ENCODE measurements at places on chromosomes 1 and 21.

GRCh38 chr21:17455028-17455353 is 57.9 kb upstream of the CXADR start:
- peak overlapping the region; percentile 54 for H3K4me3 ChIP-seq
- no peak for DNase-seq
- H3K36me3 ChIP-seq: no peaks in the 10 kb centered on the region
- H3K27me3 ChIP-seq: peaks cover 5% of the 10 kb centered on the region

GRCh38 chr1:32112806-32113375 is 5.0 kb downstream of the KPNA6 start:
- peaks cover 28% of the 10 kb centered on the region for H3K36me3 ChIP-seq
- peak overlapping the region; percentile 52 for H3K27ac ChIP-seq
- H3K27me3 ChIP-seq: no peaks in the 10 kb centered on the region
- H3K4me1 ChIP-seq: peaks cover 41% of the 10 kb centered on the region
- peak overlapping the region; percentile 28 for H3K4me3 ChIP-seq
- no peak for DNase-seq

- peak; percentile 36 for DNase-seq
- H3K4me1 ChIP-seq: no peaks in the 10 kb centered on the region
- H3K36me3 ChIP-seq: no peaks in the 10 kb centered on the region
- peaks cover 10% of the 10 kb centered on the region for H3K27me3 ChIP-seq
- H3K4me3 ChIP-seq: no peak overlapping the region
Observed at GRCh38 chr1:6727535-6727934, 25.9 kb upstream of the DNAJC11 start.

GRCh38 chr1:184562806-184563205 is 176.0 kb downstream of the C1orf21 start:
- H3K36me3 ChIP-seq: no peaks in the 10 kb centered on the region
- no peak overlapping the region for H3K4me3 ChIP-seq
- no peak for DNase-seq
- H3K27ac ChIP-seq: no peak overlapping the region
- peaks cover 7% of the 10 kb centered on the region for H3K27me3 ChIP-seq
- no peaks in the 10 kb centered on the region for H3K4me1 ChIP-seq

GRCh38 chr1:94801919-94802546 is 18.1 kb upstream of the SLC44A3 start:
- DNase-seq: no peak
- H3K4me3 ChIP-seq: no peak overlapping the region
- H3K36me3 ChIP-seq: no peaks in the 10 kb centered on the region
- H3K27ac ChIP-seq: no peak overlapping the region
- peaks cover 10% of the 10 kb centered on the region for H3K4me1 ChIP-seq

DNA sequence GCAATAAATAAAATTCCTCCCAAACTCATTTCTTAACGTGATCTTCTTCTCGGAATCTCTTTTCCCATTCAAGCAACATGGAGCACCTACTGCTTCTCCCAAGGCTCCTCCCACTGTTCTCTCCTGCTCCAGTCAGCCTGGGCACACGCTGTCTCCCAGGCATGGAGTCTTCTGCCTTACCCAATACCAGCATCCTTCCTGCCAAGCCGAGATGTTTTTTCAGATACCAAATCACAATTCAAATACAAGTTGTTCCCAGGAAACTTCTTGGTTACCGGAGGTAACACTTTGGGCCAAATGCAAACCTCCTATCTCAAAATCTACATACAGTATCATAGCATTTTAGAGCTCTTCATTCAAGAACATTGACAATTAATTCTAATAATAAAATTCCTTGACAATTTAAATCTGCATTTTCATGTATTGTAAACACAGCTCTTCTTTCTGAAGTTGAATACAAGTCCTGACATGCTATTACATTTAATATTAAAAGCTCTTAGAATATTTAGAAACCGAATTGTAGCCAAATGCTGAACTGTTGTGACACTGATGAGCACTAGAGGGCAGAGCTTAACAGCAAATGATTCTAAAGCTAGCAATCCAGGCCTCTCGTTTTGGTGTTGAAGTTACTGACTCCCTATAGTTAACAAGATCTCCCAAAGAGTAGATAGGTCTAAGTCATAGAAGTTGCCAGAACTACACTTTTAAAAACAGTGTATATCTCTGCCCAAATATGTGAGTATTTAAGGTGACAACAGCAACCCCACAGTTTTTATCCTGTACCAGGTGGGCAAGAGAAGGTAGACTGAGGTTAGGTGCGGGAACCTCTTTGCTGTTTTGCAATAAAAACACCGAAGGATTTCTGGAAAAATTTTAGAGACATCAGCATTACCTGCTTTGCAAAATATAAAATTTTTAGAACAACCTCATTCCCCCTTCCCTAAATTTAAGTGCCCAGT is 52.3 kb downstream of the BCAR3 start:
- peaks cover 12% of the 10 kb centered on the region for H3K4me1 ChIP-seq
- no peak overlapping the region for H3K4me3 ChIP-seq
- DNase-seq: peak; percentile 29
- no peaks in the 10 kb centered on the region for H3K27me3 ChIP-seq
- H3K36me3 ChIP-seq: peaks cover 4% of the 10 kb centered on the region

DNA sequence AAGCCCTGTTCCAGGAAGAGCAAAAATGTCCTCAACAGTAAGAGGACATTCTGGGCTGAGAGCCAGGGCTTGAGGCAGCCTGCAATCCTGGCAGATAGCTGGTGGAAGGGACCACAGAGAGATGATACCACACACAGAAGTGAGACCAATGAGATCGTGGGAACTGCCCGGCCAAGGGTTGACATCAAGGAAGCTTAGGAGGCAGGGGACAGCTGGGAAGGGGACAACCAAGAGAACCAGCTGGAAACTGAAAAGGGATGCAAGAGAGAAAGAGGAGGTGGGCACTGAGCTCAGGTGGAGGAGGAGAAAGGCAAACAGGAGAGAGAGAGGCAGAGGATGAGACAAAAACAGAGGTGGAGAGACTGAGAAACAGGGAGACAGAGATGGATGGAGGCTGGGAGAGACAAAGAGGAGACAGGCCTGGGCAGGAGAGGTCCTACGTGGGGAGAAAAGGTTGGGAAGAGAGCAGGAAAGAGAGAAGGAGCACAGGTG is 9.2 kb downstream of the PDZK1IP1 start:
- no peak for DNase-seq
- H3K27ac ChIP-seq: no peak overlapping the region
- H3K4me1 ChIP-seq: peaks cover 11% of the 10 kb centered on the region
- H3K36me3 ChIP-seq: no peaks in the 10 kb centered on the region

GRCh38 chr1:236465231-236465958 is 58.4 kb upstream of the LGALS8 start:
- DNase-seq: no peak
- no peak overlapping the region for H3K27ac ChIP-seq
- no peak overlapping the region for H3K4me3 ChIP-seq
- peaks cover 20% of the 10 kb centered on the region for H3K4me1 ChIP-seq

GRCh38 chr1:82321794-82322193 is 521.1 kb downstream of the ADGRL2 start:
- H3K36me3 ChIP-seq: no peaks in the 10 kb centered on the region
- no peak for DNase-seq
- H3K4me3 ChIP-seq: no peak overlapping the region

GRCh38 chr1:231027136-231027925 is 12.7 kb downstream of the FAM89A start:
- H3K4me1 ChIP-seq: peaks cover 5% of the 10 kb centered on the region
- H3K27ac ChIP-seq: no peak overlapping the region
- no peaks in the 10 kb centered on the region for H3K36me3 ChIP-seq
- DNase-seq: no peak

GRCh38 chr1:8878698-8879463 is 395 bp upstream of the ENO1 start:
- peak; percentile 100 for DNase-seq
- H3K27me3 ChIP-seq: no peaks in the 10 kb centered on the region
- H3K4me3 ChIP-seq: peak overlapping the region; percentile 98
- peaks cover 29% of the 10 kb centered on the region for H3K4me1 ChIP-seq
- peaks cover 50% of the 10 kb centered on the region for H3K36me3 ChIP-seq

GRCh38 chr1:28606771-28607170 is 14.7 kb downstream of the RAB42 start:
- H3K27me3 ChIP-seq: no peaks in the 10 kb centered on the region
- H3K4me1 ChIP-seq: peaks cover 5% of the 10 kb centered on the region
- H3K27ac ChIP-seq: no peak overlapping the region

DNA sequence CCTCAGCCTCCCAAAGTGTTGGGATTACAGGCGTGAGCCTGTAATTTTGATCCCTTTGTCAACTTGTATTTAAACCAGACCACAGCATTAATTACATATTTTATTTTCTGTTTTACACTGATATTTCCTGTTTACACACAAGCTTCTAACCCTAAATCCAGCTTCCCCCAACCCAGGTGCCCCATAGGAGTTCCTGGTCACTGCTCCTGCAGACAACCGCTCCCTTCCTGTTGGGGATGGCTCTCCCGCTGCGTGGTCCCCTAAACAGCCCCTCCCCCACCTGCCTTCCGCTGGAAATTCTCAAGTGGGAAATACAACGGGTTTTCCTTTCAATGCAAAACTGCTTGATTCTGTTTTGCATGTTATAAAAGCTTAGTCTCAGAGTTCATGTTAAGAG is 3.7 kb downstream of the CSTB start:
- H3K4me1 ChIP-seq: peaks cover 23% of the 10 kb centered on the region
- peaks cover 38% of the 10 kb centered on the region for H3K36me3 ChIP-seq
- no peak overlapping the region for H3K4me3 ChIP-seq
- no peak for DNase-seq

DNA sequence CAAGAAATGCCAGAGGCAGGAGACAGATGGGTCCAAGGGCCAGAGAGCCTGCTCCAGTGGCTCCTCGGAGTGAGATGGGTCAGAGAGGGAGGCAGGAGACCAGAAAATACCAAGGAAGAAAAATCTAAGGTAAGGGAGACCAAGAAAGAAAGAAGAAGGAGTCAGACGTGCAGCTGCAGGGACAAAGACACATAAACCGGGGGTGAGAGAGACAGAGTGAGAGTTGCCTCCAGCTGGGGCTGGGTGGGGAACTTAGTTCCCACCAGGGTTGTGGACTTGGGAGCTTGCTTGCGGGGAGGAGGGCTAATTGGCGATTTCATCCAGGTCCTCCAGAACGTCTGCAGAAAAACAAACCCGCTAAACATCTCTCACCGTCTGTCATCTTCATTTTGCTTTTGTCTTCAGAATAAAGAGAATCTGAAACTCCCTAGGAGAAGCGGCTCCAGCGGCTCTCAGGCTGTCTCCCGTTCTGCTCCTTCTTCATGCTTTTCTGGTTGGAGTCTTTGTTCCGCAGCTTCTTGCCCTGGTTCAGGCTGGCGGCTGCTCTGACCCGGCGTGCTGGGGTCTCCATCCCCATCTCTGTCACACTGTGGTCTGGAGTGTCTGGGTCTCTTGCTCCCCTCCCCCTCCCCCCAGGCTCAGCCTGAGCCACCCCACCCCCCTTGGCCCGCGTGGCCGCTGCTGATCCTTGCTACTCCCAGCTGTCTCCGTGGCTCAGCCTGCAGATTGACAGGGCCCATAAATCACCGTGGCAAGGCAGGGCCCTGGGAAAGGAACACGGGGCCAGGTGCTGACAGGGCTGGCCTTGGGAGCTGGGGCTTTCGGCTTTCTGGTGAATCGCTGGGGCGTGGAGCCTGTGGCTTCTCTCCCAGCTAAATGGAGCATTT is 66.6 kb downstream of the UBIAD1 start:
- no peak for DNase-seq
- H3K27ac ChIP-seq: no peak overlapping the region
- H3K4me1 ChIP-seq: peaks cover 4% of the 10 kb centered on the region
- no peak overlapping the region for H3K4me3 ChIP-seq

DNA sequence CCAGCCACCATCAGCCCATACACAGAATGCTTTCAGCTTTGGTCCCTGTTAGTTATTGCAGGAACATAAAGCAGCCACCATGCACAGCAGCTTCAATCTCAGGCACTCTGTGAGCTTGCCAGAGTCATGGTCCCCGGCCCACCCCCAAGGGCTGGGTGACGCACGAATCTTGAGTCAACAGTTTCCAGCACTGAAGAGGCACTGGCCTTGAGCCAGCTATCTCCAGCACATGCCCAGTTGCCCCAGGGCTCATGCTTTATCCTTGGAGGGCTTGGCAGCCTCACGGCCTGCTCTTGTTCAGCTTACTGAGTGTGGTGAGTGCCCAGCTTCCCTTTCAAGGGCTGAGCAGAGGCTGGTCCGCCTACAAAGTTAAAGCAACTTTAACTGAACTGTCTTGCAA is 200.7 kb upstream of the RAB4A start:
- H3K4me3 ChIP-seq: no peak overlapping the region
- H3K36me3 ChIP-seq: no peaks in the 10 kb centered on the region
- peaks cover 9% of the 10 kb centered on the region for H3K4me1 ChIP-seq
- H3K27me3 ChIP-seq: peaks cover 5% of the 10 kb centered on the region
- H3K27ac ChIP-seq: no peak overlapping the region

DNA sequence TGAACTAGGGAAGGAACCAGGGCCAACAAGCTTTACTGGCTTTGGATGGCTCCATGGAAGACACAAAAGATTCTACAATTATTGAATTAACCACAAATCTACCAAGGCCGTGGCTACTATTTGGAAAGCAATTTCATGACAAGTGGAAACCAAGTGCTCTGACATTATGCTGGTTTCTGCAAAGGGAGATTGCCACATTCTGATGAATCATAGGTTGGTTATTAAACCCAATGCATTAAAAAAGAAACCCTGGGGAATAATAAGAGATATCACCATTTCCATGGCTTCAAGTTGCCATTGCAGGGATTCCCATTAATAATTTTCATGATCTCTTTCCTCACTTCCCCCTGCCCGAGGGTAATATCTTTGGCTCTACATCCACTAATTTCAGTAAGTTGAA is 359.2 kb upstream of the NCAM2 start:
- no peaks in the 10 kb centered on the region for H3K4me1 ChIP-seq
- no peak for DNase-seq
- H3K27ac ChIP-seq: no peak overlapping the region
- no peaks in the 10 kb centered on the region for H3K36me3 ChIP-seq
- no peak overlapping the region for H3K4me3 ChIP-seq
- no peaks in the 10 kb centered on the region for H3K27me3 ChIP-seq

DNA sequence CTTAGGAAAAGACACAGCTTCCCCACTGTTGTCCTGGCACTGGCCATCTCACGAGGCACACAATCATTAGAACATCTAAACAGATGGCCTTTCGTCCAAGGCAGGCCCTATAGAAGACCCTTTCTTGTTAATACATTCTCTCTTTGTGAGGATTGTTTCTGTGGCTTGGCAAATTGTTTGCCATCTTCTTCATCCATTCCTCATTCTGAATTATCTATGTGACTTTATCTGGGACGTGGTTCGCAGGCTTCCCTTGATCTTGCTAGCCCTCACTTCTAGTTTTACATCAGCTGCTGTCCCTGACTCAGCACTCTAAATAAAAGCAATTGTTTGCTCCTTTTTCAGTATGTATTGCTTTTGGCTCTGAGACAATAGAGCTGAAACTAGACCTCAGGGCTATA is 101.1 kb upstream of the ZC3H11B start:
- no peak overlapping the region for H3K27ac ChIP-seq
- no peaks in the 10 kb centered on the region for H3K36me3 ChIP-seq
- DNase-seq: no peak
- no peaks in the 10 kb centered on the region for H3K4me1 ChIP-seq

DNA sequence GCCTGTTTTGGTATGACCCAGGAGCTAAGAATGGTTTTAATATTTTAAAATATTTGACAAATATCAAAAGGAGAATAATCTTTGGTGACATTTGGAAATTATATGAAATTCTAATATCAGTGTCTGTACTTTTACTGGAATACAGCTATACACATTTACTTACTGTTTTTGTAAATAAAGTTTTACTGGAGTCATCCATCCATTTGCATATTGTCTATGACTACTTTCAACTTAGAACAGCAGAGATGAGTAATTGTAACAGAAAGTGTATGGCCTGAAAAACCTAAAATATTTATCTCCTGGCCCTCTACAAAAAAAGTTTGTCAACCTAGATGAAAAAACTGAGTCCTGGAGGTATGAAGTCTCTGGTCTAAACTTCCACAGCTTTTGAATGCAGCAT is 5.8 kb upstream of the MAP3K7CL start:
- no peak overlapping the region for H3K27ac ChIP-seq
- peaks cover 4% of the 10 kb centered on the region for H3K4me1 ChIP-seq
- H3K36me3 ChIP-seq: no peaks in the 10 kb centered on the region
